ENCODE measurements at places on chromosomes 13 and 19. TPM values are rescaled to one million over a fixed set of nuclear protein-coding genes. Genes with fewer than 3 reads are reported as not detected.
A peak's percentile ranks its signal among the peaks of the same experiment; 100 is the strongest.

DNA sequence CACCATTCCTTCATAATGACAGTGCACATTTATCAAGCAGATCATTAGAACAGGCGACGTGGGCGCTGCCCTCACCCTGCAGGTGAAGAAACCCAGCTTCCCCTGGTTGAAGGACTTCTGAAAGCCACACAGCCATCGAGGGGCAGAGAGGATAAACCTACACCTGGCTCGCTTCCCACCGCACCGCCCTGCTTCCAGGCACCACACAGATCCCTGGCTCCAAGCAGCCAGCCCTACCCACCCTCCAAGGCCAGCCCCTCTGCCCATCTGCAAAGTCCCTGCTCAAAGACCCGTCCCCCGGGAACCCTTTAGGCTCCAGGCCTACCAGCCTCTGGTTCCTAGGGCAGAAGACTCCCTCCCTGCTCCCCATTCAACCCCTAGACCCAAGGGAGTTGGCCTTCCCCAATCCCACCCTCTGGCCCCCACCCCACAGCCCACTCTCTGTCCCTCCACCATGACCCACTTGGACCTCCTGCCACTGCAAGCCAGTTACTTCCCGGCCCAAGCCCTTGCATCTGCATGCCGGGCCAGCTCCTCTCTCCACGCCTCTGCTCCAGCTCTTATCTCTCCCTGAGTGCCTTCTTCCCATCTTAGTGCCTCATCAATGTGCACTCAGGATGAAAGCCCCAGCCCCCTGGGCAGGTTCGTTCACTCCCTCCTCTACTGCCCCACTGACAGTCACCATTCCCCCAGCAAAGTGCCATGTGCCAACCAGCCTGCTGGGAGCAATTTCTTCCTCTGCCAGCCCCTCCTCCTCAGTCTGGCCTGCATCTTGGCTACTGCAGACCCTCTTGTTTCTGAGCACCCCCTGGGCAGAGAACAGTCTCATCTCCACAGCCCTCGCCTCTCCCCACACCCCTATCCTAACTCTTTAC, 28.0 kb downstream of the PEPD start:
- H3K4me1 ChIP-seq = no peaks in the 10 kb centered on the region
- H3K36me3 ChIP-seq = peaks cover 22% of the 10 kb centered on the region
- H3K27ac ChIP-seq = no peak overlapping the region
- DNase-seq = no peak
- H3K27me3 ChIP-seq = no peaks in the 10 kb centered on the region
- no peak overlapping the region for H3K4me3 ChIP-seq

DNA sequence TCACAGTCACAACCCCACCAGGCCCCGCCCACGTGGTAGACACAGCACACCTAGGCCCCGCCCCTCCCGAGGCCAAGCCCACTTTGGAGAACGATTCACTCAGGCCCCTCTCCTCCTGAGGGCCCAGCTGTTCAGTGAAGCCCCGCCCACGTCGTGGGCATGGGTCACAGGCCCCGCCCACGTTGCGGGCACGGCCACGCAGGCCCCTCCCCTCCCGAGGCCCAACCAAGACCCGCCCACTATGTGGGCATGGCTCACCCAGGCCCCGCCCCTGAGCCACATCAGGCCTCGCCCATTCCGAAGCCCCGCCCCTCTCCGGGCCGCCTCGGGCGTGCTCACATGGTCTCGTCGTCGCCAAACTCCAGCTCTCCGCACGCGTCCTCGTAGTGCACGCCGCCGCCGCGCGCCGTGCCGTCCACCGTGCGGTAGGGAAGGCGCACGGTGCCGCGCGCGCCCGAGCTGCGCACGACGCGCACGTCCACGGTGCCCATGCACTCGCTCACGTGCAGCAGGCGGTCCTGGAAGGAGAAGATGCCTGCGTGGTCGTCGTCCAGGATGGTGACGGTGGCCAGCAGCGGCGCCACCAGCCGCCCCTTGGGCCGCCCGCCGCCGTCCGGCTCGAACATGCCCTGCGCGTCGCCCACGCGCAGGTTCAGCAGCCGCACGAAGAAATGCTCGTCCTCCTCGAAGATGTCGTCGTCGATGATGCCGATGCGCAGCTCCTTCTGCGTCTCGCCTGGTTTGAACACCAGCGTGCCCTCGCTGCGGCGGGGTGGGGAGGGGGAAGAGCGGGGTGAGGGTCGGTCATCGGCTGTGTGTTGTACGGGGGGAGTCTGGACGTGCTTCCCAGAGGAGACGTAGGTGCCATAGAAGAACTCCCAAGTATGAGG, 24.0 kb downstream of the SLC8A2 start:
- peak; percentile 25 for DNase-seq
- peaks cover 9% of the 10 kb centered on the region for H3K4me1 ChIP-seq
- H3K27ac ChIP-seq = no peak overlapping the region
- peaks cover 93% of the 10 kb centered on the region for H3K27me3 ChIP-seq

- no peaks in the 10 kb centered on the region for H3K36me3 ChIP-seq
- H3K4me1 ChIP-seq = peaks cover 88% of the 10 kb centered on the region
- DNase-seq = no peak
- no peak overlapping the region for H3K4me3 ChIP-seq
- H3K27ac ChIP-seq = no peak overlapping the region
- no peaks in the 10 kb centered on the region for H3K27me3 ChIP-seq
Observed at GRCh38 chr13:46632176-46632575, 79.2 kb downstream of the LRCH1 start.

DNA sequence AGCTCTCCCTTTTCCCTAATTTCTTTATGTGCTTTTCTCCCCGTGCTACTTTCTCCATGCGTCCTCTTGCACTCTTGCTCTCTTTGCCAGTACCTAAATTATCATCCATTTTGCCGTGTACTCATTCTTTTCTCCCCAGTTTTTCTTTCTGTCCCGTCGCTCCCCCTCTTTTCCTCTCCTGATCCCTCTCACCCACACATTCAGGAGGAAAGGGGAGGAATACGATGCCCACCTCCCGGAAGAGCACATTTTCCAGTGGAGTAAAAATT, 821 bp downstream of the ZNF616 start:
- H3K27me3 ChIP-seq = no peaks in the 10 kb centered on the region
- H3K4me1 ChIP-seq = peaks cover 27% of the 10 kb centered on the region
- no peak for DNase-seq
- peak overlapping the region; percentile 89 for H3K4me3 ChIP-seq
- peak overlapping the region; percentile 97 for H3K27ac ChIP-seq

DNA sequence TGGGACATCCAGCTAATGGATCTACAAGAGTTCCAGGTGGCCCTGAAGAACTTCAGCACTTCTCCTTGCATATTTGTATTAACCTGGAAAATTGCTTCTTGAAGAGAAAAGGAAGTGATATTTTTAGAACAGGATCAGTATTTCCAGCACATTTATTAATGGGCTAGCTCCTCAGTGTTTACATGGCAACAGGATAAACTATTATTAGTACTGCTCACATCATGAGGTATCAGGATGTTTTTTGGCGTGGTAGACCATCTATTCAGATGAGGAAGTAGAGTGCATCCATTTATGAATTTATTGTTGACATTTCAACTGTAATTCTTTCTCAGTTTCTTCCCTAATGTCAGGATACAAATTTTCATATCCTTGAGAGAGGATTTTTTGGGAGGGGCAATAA, 144.4 kb downstream of the KCNRG start:
- no peaks in the 10 kb centered on the region for H3K36me3 ChIP-seq
- H3K4me3 ChIP-seq = no peak overlapping the region
- H3K4me1 ChIP-seq = peaks cover 22% of the 10 kb centered on the region
- H3K27me3 ChIP-seq = no peaks in the 10 kb centered on the region
- H3K27ac ChIP-seq = peak overlapping the region; percentile 35

DNA sequence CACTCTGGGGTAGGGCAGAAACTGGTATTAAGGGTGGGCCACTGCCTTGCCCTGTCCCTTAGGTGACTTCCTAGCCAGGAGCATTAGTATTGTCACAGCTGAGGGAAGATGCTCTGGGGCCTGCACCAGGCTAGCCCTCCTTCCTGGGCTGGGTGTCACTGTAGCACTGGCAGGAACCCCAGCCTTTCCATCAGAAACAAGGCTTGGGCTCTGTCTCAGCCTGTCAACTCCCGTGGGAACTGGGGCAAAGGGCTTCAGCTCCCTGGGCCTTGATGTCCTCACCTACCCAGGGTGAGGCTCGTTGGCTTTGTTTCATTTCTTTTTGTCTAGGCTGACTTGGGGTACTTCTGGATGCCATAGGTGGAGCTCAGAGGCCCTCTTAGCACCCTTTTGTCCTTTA, 18.0 kb downstream of the PAF1 start:
- H3K4me3 ChIP-seq = peak overlapping the region; percentile 19
- peaks cover 24% of the 10 kb centered on the region for H3K4me1 ChIP-seq
- H3K27me3 ChIP-seq = no peaks in the 10 kb centered on the region
- peaks cover 72% of the 10 kb centered on the region for H3K36me3 ChIP-seq

DNA sequence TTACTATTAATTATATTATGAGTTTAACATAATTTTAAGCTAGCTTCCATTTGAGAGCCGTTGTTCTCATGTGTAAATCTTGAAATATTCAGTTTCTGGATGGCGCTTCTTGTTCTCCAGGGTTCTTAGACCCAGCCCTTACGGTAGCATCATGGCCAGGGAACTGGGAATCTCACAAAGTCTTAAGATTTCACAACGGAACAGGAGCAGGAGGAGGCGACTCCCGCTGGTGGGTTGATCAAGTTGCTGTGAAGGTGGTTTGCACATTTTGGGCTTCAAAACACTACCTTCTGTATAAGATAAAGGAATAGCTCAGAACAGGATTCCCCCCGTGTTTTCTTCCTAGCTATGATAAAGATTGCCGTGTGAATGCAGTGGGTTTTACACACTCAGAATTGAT, 2.8 kb downstream of the NAXD start:
- H3K27ac ChIP-seq = peak overlapping the region; percentile 97
- no peaks in the 10 kb centered on the region for H3K27me3 ChIP-seq
- peaks cover 12% of the 10 kb centered on the region for H3K36me3 ChIP-seq
- no peak overlapping the region for H3K4me3 ChIP-seq
- peaks cover 73% of the 10 kb centered on the region for H3K4me1 ChIP-seq

- peak; percentile 13 for DNase-seq
- H3K27me3 ChIP-seq = no peaks in the 10 kb centered on the region
- peak overlapping the region; percentile 9 for H3K4me3 ChIP-seq
- peaks cover 81% of the 10 kb centered on the region for H3K4me1 ChIP-seq
- peak overlapping the region; percentile 63 for H3K27ac ChIP-seq
- H3K36me3 ChIP-seq = no peaks in the 10 kb centered on the region
Observed at GRCh38 chr19:33394723-33395560, 21.4 kb downstream of the CEBPG start.

GRCh38 chr19:2327773-2328400, 499 bp downstream of the LSM7 start:
- DNase-seq = no peak
- peak overlapping the region; percentile 97 for H3K4me3 ChIP-seq
- H3K4me1 ChIP-seq = peaks cover 63% of the 10 kb centered on the region
- no peaks in the 10 kb centered on the region for H3K27me3 ChIP-seq
- H3K27ac ChIP-seq = peak overlapping the region; percentile 88

GRCh38 chr13:91249861-91250260, 97.6 kb upstream of the MIR17HG start:
- DNase-seq = no peak
- no peaks in the 10 kb centered on the region for H3K4me1 ChIP-seq
- H3K27me3 ChIP-seq = peaks cover 18% of the 10 kb centered on the region
- H3K36me3 ChIP-seq = no peaks in the 10 kb centered on the region
- H3K27ac ChIP-seq = no peak overlapping the region

DNA sequence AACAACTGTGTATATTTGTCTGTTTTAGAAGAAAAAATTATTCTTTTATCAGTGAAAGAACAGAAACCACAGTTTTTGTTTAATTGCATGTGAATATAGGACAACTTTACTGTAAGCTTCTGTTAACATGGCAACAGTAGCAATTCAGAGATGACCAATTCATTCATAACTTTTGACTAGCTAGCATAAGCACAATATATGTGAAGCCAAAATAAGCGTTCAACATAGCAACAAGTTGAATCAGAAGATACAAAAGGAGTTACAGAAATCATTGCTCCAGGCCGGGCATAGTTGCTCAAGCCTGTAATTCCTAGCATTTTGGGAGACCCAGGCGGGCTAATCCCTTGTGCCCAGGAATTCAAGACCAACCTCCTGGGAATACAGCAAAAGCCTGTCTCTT, 197.1 kb upstream of the GPC6 start:
- no peak overlapping the region for H3K4me3 ChIP-seq
- H3K36me3 ChIP-seq = no peaks in the 10 kb centered on the region
- no peaks in the 10 kb centered on the region for H3K27me3 ChIP-seq
- no peaks in the 10 kb centered on the region for H3K4me1 ChIP-seq
- no peak overlapping the region for H3K27ac ChIP-seq
- no peak for DNase-seq

DNA sequence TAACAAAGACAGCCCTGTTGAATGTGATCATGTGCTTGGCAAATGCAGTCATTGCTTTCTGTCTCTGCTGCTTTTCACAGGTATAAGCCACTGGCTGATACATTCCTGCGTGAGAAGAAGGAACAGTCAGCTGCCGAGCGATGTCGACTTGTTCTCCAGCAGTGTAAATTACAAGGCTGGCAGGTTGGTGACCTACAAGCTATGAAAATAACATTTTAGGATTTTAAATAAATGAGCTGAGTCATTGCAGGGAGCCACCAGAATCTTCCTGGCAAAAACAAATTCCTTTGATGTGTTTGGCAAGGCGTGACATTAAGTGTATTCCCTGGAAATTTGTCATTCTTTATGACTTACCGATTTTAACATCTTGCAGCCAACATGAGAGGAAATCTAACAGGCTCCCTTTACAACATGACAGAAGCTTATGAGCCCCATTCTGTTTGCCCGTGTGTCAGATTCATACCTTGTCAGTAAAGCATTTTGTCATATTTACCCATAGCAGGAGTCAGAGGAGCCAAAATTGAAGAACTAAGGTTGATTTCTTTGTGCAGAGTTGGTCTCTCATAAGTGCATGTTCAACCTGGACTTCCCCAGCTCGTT, 471.4 kb downstream of the MYO16 start:
- DNase-seq = no peak
- no peak overlapping the region for H3K4me3 ChIP-seq
- no peak overlapping the region for H3K27ac ChIP-seq
- H3K36me3 ChIP-seq = no peaks in the 10 kb centered on the region
- peaks cover 16% of the 10 kb centered on the region for H3K27me3 ChIP-seq
- no peaks in the 10 kb centered on the region for H3K4me1 ChIP-seq

- no peaks in the 10 kb centered on the region for H3K27me3 ChIP-seq
- H3K4me3 ChIP-seq = no peak overlapping the region
- H3K27ac ChIP-seq = no peak overlapping the region
Observed at GRCh38 chr13:39777527-39778061, 122.1 kb downstream of the COG6 start.

The PRR19 gene
- not detected for total RNA-seq

The PINLYP gene
- 1.0 TPM for total RNA-seq

The LYPD5 gene
- total RNA-seq = 1.3 TPM

The ONECUT3 gene
- not detected for total RNA-seq

The RAB4B gene
- total RNA-seq = 13.5 TPM
